ENCODE measurements at places on chromosomes 16 and 17.

GRCh38 chr16:49716339-49716934 lies 139.5 kb downstream of the ZNF423 start:
- no peak for DNase-seq

DNA sequence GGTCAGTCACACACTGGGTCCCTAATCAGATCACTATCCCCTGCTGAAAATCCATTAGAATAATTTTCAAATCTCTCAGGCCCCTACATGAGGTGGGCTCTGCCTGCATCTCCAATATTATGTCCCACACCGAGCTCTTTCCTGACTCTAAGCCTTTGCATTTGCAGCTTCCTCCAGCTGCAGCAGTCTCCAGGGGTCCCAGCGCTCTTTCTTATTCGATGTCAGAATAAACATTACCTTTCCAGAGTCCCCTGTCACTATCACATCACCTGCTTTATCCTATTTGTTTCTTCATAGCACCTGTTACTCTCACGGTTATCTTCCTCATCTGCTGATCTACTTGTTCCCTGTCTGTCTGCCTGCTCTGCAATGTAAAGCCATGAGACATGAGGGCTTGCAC lies 57.3 kb upstream of the MON1B start:
- DNase-seq, result no peak

DNA sequence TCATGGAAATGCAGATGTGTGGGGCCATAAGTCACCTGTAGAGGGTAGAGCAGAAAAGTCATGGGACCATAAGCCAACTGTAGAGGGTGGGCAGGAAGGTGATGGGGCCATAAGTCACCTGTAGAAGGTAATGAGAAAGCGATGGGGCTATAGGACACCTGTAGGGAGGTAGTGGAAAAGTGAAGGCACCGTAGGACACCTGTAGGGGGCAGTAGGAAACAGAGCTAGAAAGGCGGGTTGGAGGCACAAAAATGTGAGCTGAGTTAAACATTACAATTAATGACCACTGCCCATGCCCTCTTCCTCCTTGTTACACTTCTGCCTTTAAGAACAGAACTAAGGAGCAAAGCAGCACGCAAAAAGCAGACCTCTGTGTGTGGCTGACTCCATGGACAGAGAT lies 150.1 kb downstream of the SHISA6 start:
- DNase-seq, result no peak

- DNase-seq, result no peak
Observed at GRCh38 chr16:78916928-78917545, 683.5 kb downstream of the MAF start.

DNA sequence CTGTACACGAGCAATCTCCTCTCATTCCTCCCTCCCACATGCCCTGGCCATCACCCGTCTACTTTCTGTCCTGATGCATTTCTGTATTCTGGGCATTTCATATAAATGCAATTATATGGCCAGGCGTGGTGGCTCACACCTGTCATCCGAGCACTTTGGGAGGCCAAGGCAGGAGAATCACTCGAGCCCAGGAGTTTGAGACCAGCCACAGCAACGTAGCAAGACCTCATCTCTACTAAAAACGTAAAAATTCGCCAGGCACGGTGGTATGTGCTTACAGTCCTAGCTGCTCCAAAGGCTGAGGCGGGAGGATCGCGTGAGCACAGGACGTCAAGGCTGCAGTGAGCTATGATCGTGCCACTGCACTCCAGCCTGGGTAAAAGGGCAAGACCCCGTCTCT lies 4.8 kb downstream of the MEAK7 start:
- DNase-seq, result no peak

- DNase-seq, result peak; percentile 13
Observed at GRCh38 chr16:58732545-58733247, 1.4 kb downstream of the GOT2 start.

DNA sequence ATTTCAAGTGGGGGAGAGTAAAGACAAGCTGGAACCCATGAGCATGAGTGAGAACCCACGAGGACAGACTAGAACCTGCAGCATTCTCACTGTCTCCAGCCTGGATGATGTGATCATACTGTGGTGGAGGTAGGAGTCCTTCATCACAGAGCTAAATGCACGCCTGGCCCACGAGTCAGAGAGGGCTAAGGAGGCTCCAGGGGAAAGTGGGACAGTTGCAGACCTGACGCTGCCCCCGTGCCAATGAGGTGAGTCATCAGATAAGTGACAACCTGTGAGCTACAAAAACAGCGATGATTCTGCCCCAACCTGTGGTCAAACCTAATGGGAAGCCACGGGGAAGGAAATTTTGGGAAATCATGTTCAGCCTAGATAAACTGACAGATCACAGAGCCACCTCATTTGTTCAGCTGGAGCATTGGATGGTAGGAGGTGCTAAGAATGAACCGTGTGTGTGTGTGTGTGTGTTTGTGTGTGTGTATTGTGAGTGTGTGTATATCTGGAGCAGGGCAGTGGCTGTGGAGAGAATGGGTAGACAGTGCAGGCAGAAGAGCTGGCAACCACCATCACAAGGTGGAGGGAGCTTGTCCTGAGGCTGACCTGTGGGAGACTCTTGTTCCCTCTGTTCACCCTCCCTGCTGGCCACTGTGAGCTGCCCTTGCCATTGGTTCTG lies 131.8 kb downstream of the UTP18 start:
- DNase-seq, result no peak

GRCh38 chr16:60478810-60479209 lies 1557.4 kb downstream of the CDH8 start:
- DNase-seq, result no peak

DNA sequence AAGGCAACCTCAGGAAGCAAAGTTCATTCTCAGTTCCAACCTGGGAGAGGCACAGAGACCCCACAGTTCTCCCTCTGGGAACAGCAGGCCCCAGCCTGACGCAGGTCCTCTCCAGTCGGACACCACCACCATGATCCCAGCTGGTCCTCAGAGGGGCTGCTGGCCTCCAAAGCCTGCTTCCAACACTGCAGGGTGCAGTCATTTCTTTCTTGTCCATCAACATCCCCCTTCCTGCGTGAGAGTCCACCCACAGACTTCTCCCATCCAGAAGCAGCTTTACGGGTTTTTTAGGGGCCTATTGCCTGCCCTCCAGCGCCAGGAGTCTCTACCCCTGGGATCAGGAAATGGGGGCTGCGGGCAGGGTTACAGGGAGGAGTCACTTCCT lies 29.3 kb upstream of the TNRC6C start:
- no peak for DNase-seq

DNA sequence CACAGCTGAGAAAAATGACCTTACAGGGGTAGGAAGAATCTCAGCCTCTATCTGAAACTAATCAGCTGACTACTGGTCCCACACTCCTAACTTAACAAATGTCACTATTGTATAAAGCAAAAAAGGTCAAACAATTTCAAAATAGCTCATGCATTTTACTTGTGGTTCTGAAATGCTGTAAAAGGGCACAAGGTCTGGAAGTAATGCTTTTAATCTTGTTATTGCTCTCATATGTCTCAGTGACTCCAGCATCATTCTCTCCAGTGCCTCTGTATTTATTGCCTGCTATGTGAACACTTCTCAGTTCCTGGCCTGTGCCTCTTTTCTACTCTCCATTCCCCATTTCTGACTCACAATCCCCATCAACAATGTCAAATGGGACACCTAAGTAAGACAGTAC lies 937.7 kb downstream of the CDH11 start:
- DNase-seq, result no peak

- no peak for DNase-seq
Observed at GRCh38 chr16:31167315-31167714, 12.6 kb upstream of the FUS start.

GRCh38 chr17:48456589-48456988 lies 26.6 kb upstream of the SKAP1 start:
- DNase-seq, result no peak

DNA sequence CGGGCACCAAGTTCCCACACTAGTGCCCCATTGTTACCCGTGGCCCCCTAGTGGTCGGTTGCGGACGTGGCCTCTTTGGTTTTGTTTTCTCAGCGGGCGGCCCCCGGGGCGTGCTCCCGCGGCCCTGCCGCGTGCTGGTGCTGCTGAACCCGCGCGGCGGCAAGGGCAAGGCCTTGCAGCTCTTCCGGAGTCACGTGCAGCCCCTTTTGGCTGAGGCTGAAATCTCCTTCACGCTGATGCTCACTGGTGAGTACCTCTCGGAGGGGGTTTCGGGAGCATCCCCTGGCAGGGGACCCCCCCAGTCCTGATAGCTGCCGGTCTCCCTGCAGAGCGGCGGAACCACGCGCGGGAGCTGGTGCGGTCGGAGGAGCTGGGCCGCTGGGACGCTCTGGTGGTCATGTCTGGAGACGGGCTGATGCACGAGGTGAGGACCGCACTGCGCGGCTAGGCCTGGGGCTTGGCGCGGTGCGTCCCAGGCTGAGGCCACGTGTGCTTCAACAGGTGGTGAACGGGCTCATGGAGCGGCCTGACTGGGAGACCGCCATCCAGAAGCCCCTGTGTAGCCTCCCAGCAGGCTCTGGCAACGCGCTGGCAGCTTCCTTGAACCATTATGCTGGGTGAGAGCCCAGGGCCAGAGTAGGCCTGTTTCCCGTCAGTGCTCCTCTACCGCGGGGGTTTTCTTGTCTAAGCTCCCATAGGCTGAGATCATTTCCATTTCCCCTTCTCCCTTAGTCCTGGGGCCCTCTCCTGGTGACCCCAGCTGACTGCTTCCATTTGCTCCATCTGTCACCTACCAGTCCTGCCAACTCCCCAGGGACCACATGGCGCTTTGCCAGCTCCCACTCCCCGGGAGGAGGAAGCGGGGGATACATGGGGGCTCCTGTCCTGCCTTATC lies 1.7 kb downstream of the SPHK1 start:
- no peak for DNase-seq

- no peak for DNase-seq
Observed at GRCh38 chr16:30934827-30935557, 11.6 kb downstream of the FBXL19 start.

Measured in right kidney (tissue), 9 donors.